ENCODE measurements at places on chromosomes 16 and 17.

DNA sequence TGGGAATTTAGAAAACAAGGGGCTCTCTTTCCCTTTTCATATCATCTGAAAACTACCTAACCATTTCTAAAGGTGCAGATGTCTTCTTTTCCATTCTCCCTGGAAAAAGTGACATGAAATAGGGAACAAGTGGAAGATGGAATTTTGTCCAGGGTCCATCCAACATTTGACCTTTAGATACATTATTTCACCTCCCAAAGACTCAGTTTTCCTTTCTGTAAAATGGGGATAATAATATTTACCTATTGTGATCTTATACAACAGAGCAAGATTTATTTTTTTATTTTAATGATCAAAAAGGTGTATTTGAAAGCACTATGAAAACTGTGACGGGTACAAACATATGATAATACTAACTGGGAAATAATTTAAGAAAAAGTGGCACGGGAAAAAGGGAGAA lies 106.3 kb downstream of the HS3ST3A1 start:
- no peak for DNase-seq

DNA sequence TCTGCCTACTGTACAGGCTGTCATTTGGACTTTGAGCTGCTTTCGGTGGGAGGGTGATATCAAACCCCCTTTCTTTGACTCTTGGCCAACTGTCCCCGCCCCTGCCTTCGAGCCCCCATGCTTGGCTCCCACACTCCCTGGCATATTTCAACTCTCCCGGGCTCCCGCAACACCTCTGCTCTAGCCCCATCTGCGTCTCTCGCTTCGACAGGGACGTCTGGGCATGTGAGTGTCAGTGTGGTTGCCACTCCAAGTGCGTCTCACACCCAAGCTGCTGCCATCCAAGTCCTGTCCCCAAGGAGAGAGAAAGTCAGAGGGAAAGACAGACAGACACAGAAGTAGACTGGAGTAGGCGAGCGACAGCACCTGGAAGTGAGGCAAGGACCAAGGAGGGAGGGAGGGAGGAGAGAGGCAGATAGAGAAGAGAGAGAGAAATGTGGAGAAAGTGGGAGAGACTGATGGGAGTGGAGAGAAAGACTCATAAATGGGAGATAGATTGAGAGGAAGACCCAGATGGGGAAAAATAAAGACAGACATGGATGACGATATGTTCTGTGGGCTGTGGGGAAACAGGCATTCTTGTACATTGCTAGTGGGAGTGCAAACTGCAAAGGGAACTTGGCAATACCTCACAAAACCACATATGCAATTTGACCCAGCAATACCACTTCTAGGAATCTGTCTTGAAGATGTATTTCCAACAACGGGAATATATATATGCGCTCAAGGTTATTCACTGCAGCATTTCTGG lies 11.8 kb downstream of the STARD3 start:
- DNase-seq: no peak

DNA sequence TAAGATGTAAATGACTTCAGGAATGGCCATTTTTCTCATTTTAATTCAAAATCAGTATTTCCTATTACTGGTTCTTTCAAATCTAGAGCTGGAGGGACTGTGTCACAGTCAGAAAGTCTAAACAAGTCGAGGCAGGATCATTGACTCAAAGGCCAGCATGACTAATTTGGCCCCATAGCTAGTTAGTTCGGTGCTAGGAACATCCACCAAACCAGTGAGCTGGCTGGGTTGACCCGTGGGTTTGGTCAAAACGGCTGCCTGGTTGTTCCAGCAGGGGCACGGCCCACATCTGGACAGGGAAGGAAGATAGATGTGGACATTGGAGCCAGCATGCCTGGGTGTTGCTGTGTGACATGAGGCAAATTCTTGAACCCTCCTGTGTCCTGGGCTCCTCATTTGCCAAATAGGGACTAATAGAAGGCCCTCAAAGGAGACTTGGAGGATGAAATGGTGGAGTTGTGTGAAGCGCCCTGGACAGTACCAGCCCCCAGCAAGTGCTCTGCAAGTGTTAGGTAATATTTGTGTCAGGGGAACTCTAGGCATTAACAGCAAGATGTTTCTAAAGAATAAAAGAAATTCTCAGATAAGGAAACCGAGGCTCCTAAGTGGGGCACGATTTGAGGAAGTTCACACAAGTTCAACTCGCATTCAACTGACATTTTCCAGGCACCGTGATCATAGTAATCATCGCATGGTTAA lies 46.2 kb downstream of the MEOX1 start:
- no peak for DNase-seq

- no peak for DNase-seq
Measured at GRCh38 chr17:60652454-60653247, 25.0 kb upstream of the BCAS3 start.

- DNase-seq: peak; percentile 69
Measured at GRCh38 chr16:49021136-49021535, 260.5 kb downstream of the CBLN1 start.

- DNase-seq: no peak
Measured at GRCh38 chr16:65212240-65212639, 90.4 kb upstream of the CDH11 start.

Data from brain (organoid and tissue), 16 donors.